Right ventricle myocardium superior (tissue), 1 donor: ENCODE measurements at places on chromosomes 3 and 15. TPM values are rescaled to one million over a fixed set of nuclear protein-coding genes. Genes with fewer than 3 reads are reported as not detected.

Gene FRMD5
- total RNA-seq: 44.0 TPM

Gene DHFR2
- total RNA-seq: 2.7 TPM

Gene MLF1
- 212 TPM for total RNA-seq

Gene SMCO1
- total RNA-seq: 89.9 TPM

Gene SLC6A1
- total RNA-seq: 0.73 TPM

Gene C3orf85
- not detected for total RNA-seq

Gene CCR1
- total RNA-seq: 2.7 TPM

Gene GOLGA8T
- total RNA-seq: not detected

Gene SLC28A1
- total RNA-seq: 0.46 TPM

Gene CD96
- total RNA-seq: 0.65 TPM

Gene TP63
- total RNA-seq: 0.11 TPM

Gene NMD3
- 47.4 TPM for total RNA-seq

Gene ALG3
- total RNA-seq: 14.9 TPM

Gene PTH1R
- total RNA-seq: 11.8 TPM

Gene PPP1R14D
- not detected for total RNA-seq

Gene USF3
- total RNA-seq: 12.7 TPM

Gene ADAMTS17
- total RNA-seq: 1.7 TPM

Gene TMEM89
- not detected for total RNA-seq

Gene CLDN16
- not detected for total RNA-seq

Gene JMJD7
- total RNA-seq: 14.3 TPM

Gene KBTBD13
- total RNA-seq: 9.4 TPM

Gene SERINC4
- 0.19 TPM for total RNA-seq

Gene GOLGA8G
- not detected for total RNA-seq

Gene REC114
- total RNA-seq: 1.00 TPM

Gene RSRC1
- 19.5 TPM for total RNA-seq

Gene CFAP91
- total RNA-seq: 0.75 TPM

Gene SKIL
- total RNA-seq: 14.7 TPM

Gene HCLS1
- 9.6 TPM for total RNA-seq

Gene STRIT1
- not detected for total RNA-seq

Gene GRM7
- not detected for total RNA-seq

Gene VGLL4
- total RNA-seq: 23.0 TPM

Gene UROC1
- not detected for total RNA-seq

Gene SMAD6
- 14.1 TPM for total RNA-seq

Gene TNFSF10
- total RNA-seq: 13.7 TPM

Gene TRIM71
- total RNA-seq: not detected

Gene MGLL
- 83.5 TPM for total RNA-seq

Gene CP
- 4.7 TPM for total RNA-seq

Gene CNTN3
- total RNA-seq: 2.2 TPM

Gene TMEM41A
- total RNA-seq: 9.2 TPM

Gene C15orf62
- 0.16 TPM for total RNA-seq

Gene LEO1
- total RNA-seq: 7.8 TPM

Gene CCR4
- total RNA-seq: 0.08 TPM

Gene FOXL2NB
- not detected for total RNA-seq

Gene KLF15
- 34.0 TPM for total RNA-seq

Gene MYH15
- total RNA-seq: 0.13 TPM

Gene FBXO40
- total RNA-seq: 207 TPM

Gene CTXN2
- total RNA-seq: not detected

Gene MORC1
- not detected for total RNA-seq

Gene LDHAL6B
- total RNA-seq: not detected

Gene LIPC
- 0.65 TPM for total RNA-seq

Gene RBM6
- total RNA-seq: 43.0 TPM

Gene TBCCD1
- 6.2 TPM for total RNA-seq

Gene EIF4E3
- 52.6 TPM for total RNA-seq

Gene LRRK1
- 3.0 TPM for total RNA-seq

Gene CIB2
- total RNA-seq: 21.9 TPM

Gene AGBL1
- not detected for total RNA-seq
